Left renal pelvis (tissue), 4 donors: ENCODE measurements at places on chromosomes 6 and 20.

GRCh38 chr20:60271597-60271996 lies 313.4 kb downstream of the CDH26 start:
- DNase-seq = no peak

GRCh38 chr20:59013959-59014608 lies 5.1 kb upstream of the TUBB1 start:
- no peak for DNase-seq

GRCh38 chr6:147837540-147837939 lies 329.1 kb downstream of the SAMD5 start:
- DNase-seq = no peak

DNA sequence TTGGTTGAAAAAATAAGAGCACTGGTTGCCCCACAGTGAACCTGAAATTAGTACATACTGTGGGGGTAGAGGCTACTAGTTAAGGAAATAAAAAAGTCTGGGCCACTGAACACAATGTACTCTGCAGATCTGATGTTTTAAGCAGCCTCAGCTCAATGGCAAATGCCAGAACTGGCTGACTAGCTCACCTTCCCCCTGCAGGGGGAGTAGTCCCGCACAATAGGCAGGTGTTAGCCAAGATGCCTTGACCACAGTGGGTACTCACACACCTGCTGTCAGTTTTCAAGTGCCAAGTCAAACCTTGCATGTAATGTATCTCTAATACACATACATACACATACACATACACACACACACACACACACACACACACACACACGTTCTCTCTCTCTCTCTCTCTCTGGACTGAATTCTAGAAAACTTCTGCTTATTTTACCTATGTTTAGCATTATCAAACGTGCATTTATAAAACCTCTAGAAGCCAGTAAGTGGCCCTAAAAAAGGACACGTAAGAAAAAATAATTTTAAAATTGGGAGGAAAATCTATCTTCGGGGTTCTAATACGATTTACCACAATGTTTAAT lies 36.1 kb downstream of the GMDS start:
- no peak for DNase-seq

- no peak for DNase-seq
Observed at GRCh38 chr6:35176301-35177024, 35.3 kb upstream of the TCP11 start.

DNA sequence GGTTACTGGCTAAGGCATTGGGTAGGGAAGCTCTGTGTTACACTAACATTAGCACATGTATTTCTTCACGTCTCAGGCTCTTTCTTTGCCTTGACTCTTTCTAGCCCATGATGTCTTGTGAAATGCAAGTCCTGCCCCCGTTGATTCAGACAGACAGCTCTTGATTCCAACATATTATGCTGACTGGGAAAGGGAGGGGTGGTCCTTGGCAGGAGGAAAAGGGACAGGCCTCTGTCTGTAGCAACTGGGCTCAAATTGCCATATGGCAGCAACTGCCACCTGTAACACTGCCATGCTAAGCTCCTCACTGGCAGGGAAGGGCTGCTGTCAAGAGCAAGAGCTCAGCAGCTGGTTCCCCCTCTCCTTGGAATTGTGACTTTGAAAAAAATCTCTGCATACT lies 5.7 kb upstream of the KCNK15 start:
- DNase-seq = no peak

DNA sequence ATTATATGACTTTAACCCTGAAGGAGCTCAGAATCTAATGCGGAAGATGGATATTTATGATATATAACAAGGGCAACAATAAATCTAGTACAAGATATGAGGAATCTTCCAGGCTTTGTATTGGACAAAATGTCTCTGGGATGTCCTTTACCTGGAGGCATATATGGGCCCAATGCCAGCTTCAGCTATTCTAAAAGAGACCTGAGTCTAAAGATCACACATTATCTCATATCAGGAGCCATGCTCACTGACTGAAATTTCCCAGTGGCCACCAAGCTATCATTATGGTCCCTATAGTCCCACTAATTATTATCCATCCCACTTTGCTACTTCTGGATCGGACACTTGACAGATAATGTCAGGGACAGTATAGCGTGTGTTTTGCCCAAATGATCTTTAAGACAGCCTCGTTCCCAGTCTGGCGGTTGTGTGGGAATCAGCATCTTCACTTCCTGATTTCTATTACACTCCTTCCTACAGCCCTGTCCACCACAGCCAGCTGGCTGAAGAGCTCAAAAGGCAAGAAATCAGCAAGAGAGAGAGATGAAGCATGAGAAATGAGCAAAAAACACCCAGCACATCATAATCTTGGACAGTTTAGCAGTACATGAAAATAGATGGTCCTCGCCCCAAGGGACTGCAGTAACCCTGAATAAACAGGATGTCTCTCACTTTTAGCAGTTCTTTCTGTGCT lies 34.9 kb downstream of the KLHL31 start:
- no peak for DNase-seq

GRCh38 chr6:99521633-99522151 lies 6.5 kb upstream of the USP45 start:
- no peak for DNase-seq

DNA sequence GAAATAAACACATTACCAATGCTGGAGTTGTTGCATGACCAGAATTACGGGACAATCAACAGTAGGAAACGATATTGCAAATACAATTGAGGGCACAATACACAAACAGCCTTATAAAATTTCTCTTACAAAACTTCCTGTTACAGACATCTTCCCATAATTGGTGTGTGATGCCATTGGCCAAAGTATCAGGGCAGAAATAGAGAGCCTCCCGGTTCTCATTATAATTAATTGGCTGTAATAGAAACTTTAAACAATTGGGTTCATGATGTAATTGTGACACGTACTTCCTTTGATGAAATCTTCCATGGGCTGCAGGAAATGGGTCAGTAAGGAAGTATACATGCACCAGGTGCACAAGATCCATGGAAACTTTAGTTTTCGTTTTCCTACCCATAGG lies 40.3 kb upstream of the RALGAPA2 start:
- DNase-seq = no peak

GRCh38 chr6:548091-548490 lies 108.8 kb downstream of the HUS1B start:
- no peak for DNase-seq

DNA sequence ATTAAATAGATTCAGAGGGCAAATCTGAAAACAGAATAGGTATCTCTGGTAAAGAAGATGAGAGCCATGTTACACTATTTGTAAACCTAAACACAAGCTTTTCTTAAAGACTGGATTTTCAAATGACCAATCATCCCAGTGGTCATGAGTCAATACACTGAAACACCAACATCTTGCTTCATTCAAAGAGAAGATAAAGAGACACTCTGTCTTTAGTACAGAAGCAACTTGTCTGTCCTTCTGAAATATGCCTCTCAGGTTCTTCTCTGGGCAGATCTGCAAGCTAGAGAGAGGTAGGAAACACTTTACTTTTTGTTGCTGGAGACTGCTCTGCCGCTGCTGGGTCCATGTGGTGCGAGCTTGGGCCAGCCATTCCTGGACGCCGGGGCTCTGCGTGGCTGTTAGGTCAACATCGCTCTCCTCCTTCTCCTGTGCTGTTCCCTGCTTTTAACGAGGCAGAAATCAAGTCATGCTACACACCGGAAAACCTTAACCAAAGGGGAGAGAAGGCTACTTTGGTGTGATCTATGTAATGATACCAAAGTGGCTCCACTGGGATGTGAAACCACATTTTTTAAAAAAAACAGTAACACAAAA lies 368.2 kb downstream of the SYNE1 start:
- DNase-seq = no peak

GRCh38 chr20:53914781-53915445 lies 155.5 kb downstream of the BCAS1 start:
- DNase-seq = no peak

DNA sequence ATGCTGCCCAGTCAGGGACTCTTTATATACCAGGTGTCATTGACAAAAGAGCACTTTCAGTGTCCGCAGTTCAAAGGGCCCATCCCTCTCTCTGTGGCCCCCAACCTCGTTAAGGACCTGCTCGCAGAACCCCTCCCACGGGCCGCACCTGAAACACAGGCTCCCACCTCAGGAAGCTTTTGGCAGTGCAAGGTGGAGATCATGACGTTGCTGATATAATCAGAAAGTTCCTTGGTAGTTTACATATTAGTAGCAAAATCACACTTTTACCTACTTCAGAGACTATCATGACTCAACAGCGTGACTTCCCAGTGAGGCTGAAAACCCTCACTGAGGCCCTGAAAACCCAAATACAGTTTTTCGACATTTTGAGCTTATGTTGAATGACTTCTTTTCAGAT lies 4.1 kb downstream of the TTLL2 start:
- DNase-seq = no peak

GRCh38 chr6:128057541-128057940 lies 156.7 kb upstream of the THEMIS start:
- DNase-seq = no peak

DNA sequence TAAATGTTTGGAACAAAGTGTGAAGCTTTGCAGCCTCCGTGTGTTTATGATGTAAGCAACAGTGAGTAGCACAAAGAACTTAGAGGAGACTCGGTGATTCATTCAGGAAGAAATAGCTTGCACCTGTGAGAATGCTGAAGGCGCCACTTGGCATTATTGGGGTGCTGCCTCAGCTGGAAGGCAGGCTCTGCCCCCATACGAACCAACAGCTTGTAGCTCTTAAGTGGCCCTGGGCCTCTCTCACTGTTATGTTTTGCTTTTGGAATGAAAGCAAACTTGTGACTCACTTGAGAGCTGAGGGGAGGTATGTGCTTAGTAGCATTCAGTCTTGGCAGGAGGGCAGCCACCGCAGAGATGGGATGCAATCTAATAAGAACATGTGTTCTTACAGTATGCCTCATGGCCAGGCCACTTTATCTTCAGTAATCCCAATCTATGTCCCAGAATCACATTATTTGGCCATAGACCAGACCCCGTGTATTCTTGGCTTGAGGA lies 310.7 kb downstream of the EYA4 start:
- no peak for DNase-seq

- DNase-seq = no peak
Observed at GRCh38 chr6:105641504-105641903, 238.6 kb upstream of the PREP start.

GRCh38 chr6:113306552-113307145 lies 550.5 kb upstream of the MARCKS start:
- DNase-seq = no peak

GRCh38 chr6:136426627-136427377 lies 123.4 kb downstream of the MAP7 start:
- no peak for DNase-seq

DNA sequence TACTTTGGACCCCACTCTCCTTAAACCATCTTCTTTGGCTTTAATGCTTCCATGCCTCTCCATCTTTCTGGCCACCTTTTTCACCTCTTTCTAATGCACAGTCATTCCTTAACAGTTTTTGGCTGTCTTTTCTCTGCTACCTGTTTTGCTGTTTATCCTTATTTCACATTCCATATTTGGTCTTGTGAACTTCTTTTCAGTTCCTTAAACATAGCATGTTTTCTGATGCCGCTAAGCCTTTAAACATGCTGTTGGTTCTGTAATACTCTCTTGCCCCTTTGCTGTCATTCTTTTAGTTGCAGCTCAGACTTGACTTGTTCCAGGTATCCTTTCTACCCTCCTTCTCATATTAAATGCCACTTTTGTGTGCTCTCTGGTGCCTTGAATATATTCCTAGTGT lies 35.8 kb downstream of the TOP1 start:
- DNase-seq = no peak

- DNase-seq = no peak
Observed at GRCh38 chr6:34554291-34555006, 1.7 kb downstream of the SPDEF start.

GRCh38 chr20:1968964-1969363 lies 24.9 kb downstream of the PDYN start:
- DNase-seq = no peak

- DNase-seq = no peak
Observed at GRCh38 chr6:158960026-158960425, 40.0 kb downstream of the RSPH3 start.

GRCh38 chr6:37630281-37630799 lies 67.3 kb downstream of the MDGA1 start:
- no peak for DNase-seq
